Activated CD8-positive, alpha-beta memory T cell treated with anti-CD3 and anti-CD28 coated beads for 1 hour (primary cell): ENCODE measurements at places on chromosomes 6 and 20.
A peak's percentile ranks its signal among the peaks of the same experiment; 100 is the strongest.

DNA sequence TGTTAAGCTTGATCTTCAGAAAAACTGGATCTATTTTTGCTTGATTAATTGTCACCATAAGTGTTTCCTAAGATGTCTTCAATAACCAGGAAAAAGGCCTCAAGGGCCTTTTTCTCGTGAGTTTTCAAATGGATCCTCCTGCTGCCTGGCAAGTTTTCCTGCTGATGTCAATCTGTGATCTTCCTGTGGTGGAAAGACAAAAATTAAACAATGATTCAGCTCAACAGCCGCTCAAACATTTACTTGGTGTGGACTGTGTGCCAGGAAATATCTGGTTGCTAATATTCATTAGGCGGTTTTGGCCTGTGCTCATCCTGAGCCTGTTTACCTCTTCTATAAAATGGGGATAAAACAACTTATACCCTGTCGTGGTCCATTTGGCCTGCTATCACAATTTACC, 35.4 kb upstream of the SSTR4 start:
- no peak for DNase-seq

DNA sequence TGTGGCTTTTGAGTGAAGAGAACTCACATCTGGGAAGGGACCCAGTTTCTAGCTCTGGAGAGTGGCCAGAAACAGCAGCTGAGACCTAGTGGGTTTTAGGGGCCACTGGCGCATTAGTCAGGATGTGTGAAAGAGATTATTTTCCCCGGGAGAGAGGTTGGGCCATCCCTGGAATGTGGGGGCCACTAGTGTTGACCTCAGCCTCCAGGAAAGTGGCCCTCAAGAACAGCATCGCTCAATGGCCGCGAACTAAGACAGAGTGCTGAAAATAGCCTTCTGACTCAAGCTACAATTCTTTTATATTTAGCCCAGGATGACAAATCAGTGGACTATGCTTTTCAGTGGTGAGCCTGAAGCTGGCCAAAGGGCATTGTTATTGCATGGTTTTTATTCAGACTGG, 210.4 kb upstream of the RNF24 start:
- DNase-seq: no peak

DNA sequence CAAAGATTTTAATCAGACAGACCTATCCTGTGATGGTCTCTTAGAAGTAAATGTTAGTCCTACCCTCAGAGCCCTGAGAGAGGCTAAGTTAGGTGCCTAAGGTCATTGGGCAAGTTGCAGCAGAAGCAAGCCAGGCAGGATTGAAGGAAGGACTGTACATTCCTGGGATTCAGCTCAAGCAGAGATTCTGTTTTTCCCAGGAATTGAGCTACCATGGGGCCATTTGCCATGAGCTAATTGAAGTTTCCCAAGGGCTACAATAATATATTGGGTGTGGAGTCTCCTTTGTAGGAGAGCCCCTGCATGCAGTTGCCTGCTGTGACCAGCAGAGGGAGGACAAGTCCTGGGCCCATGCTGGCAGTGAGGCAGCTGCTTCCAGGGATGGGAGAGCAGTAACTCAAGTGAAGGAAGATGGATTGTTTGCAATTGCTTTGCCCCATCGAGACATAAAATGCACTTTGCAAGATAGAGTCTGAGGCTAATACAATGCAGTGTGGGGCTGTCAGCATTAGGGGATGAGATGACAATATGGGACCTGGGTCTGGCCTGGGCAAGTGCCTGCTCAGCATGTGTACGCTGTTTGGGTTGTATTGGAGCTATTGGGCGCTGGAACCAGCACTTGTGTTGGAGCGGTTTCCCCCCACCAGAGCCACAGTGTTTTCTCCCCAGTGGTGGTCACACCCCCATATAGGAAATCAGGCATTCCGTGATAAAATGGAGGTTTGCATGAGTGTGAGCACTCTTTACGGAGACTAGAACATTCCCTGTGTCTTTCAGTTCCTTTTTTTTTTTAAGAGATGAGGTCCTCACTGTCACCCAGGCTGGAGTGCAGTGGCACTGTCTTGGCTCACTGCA, 27.9 kb downstream of the DNMT3B start:
- DNase-seq: peak; percentile 32

- no peak for DNase-seq
Observed at GRCh38 chr20:50242863-50243609, 52.4 kb downstream of the CEBPB start.

GRCh38 chr20:60085551-60086132, 127.4 kb downstream of the CDH26 start:
- DNase-seq: no peak

DNA sequence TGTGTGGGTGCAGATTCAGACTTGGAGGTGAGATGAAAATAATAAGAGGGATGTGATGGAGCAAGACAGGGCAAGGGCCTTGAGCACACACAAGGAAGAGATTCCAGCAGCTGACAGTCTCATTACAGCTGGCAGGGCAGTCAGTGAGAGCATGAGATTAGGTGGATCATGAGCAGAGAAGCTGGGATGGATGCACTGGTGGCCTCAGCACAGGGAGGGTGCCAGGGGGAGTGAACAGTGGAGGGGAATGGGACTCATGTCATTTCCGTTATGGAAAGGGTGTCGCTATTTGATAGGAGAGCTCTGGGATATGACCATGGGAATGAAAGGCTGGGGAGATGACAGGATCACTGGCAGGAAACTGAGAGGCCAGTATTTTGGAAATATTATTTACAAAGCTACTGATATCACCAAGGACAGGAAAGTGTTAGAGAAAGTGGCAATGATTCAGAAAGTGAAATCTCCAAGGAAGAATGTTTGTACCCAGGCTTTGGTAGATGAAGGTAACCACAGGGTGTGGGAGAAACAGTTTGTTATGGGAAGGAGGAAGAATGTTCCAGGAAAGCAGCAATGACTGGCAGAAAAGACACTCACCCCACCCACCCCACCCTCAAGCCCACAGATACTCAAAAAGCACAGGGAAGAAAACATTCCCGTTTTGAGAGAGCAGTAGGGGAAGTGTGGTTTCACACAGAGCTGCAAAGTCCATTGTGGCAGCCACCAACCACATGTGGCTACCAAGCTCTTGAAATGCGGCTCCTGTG, 214.7 kb upstream of the PROKR2 start:
- no peak for DNase-seq

- DNase-seq: no peak
Observed at GRCh38 chr6:169172456-169172855, 81.2 kb downstream of the THBS2 start.

GRCh38 chr6:106446287-106446885, 85.9 kb downstream of the CRYBG1 start:
- no peak for DNase-seq

DNA sequence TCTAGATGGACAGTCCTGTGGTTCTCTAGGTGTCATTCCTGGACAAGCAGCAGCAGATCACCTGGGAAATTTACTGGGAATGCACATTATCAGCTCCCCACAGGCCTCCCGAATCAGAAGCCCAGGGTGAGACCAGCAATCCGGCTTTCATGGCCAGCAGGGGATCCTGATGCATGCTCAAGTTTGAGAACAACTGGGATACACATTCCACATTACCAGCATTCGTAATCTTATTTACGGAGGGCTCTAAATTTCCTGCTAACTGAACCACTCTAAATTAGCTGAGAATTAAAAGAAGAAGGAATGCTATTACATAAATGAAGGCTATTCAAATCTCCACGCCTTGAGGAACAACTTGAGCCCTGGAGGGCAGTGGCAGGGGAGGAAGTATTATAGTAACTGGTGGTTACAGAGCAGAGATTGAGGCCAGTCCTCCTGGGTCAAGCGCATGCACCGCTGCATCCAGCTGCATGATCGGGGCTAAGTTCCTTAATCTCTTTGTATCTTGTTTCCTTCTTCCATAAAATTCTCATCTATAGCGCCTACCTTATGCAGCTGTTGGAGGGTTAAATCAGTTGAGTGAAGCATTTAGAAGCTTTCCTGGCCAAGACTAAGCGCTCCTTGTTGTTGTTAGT, 403.7 kb downstream of the CDH26 start:
- no peak for DNase-seq

DNA sequence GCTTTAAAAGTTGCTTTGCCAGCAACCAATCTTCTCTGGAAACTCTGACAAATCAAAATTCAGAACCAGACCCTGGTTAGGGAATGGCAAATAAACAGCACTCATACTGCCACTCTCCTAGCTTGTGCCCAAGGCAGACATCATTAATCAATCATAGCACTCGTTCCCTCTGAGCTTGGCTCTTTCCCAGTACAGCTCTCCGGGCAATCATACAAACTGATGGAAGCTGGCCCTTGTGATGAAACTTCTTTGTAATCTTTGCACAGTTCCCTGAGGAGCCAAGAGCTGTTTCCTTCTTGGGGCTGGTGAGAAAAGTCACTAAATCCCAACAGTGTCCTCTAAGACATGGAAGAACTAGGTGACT, 34.7 kb downstream of the KIAA1755 start:
- no peak for DNase-seq

DNA sequence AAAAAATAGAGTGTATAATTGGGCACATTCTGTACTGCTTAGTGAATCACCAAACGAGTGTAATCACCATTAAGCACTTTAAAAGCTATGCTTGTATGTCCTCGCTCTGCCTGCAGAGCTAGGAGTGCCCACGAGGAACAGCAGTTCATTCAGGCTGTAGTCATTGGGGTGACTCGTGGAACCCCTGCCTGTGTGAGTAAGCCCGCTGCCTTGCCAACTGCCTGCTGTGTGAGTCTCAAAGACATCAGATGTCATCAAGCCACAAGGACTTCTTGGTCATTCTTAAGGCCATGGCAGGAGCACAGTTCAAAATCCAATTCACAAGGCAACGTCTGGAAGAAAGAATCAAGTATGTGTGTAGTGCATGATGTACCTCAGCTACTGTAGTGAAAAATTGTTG, 60.4 kb downstream of the FOXO3 start:
- DNase-seq: no peak

GRCh38 chr20:62875419-62876361, 14.1 kb upstream of the TCFL5 start:
- no peak for DNase-seq

GRCh38 chr6:38151580-38152500, 332.3 kb downstream of the ZFAND3 start:
- DNase-seq: no peak

DNA sequence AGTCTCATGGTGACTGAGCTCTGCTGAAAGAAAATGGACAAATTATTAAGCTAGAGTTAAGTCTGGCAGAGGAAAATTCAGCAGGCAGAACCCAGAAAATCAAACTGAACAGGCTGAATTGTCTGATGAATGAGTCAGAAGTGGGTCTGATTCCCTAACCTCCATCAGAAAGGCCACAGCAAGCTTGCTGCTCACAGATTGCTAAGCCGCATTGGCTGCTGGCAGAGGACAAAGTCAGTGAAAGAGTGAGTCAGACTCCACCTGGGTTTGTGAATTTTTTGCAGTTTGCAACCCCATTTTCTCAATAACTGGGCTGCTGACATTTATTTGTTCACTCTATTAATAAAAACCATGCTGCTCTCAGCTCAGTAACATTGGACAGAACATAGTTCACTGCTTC, 191.3 kb downstream of the EPM2A start:
- no peak for DNase-seq

- DNase-seq: no peak
Observed at GRCh38 chr20:35561671-35562070, 19.8 kb downstream of the ERGIC3 start.

- DNase-seq: no peak
Observed at GRCh38 chr6:52532457-52532856, 44.4 kb downstream of the TRAM2 start.

GRCh38 chr20:32634041-32634805, 39.5 kb downstream of the C20orf203 start:
- DNase-seq: no peak
